Stimulated activated CD8-positive, alpha-beta memory T cell treated with anti-CD3 and anti-CD28 coated beads, Interleukin-2, amount 100 ng/mL, for 1 hour (primary cell): ENCODE measurements at places on chromosomes 5 and 9.

DNA sequence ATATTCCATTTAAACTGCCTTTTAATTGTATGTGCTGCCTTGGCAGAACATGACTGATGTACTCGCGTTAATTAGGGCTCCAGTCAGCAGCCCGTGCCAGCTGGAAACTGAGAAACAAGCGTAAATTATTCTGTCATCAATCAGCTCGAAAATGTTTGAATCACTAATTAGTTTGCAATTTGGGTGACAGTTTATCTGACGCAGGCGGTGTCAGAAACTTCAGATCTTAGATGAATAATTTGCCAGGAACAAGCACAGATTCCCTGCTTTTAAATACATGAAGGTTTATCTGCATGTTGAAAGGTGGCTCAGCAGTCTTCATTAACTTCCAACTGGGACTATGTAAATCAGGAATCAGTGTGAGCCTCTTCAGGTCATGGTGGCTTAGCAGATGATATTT, 176.0 kb upstream of the TLE4 start:
- no peak for DNase-seq

GRCh38 chr5:140018920-140019644, 24.0 kb downstream of the NRG2 start:
- no peak for DNase-seq

GRCh38 chr9:4921449-4921848, 63.6 kb upstream of the JAK2 start:
- DNase-seq, result no peak

DNA sequence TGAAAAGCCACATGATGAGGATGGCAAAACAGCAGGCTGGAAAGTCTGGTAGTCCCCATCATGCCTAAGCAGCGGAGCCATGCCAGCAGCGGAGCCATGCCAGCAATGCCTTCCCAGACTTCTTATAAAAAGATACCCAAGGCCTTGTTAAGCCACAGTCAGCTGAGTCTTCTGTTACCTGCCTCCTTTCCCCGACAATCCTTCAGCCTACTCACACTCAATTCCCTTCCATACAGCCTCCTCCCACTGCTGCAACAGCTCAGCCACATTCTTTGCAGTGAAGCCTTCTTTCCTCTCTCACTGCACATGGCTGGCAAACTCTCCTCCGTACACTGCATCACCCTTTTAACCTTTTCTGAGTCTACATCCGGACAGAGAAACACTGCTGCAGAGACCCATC, 114.9 kb downstream of the AUH start:
- DNase-seq, result no peak

GRCh38 chr5:51890435-51891116, 507.3 kb downstream of the ISL1 start:
- DNase-seq, result no peak

DNA sequence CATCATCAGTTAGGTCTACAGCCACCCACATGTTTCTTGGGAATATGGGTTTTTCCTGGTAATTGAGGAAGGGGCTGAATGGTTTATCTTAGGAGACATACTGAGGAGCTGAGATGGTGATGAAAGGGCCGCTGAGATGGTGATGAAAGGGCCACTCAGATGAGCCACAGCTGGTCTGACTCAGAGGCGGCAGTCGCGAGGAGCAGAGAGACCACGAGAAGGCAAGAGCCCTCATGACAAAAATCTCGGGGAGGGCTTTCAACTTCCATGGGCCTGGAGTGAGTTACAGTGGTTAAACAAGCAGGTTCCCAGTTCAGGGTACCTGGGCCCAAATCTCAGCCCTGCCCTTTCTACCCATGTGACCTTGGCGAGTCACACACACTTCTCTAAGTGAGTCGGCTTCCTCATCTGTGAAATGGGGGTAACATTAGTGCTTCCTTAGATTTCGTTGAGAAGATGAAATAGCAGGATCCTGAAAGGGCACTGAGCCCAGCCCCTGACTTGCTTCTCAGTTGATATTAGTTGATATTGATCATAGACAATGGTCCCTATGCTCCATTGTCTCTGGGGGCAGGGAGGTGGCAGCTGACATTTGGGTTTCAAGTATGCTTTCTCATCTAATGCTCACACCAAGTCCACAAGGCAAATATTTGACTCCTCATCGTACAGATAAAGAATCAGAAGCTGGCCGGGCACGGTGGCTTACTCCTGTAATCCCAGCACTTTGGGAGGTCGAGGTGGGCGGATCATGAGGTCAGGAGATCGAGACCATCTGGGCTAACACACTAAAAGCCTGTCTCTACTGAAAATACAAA, 169.5 kb downstream of the RGS3 start:
- no peak for DNase-seq

GRCh38 chr9:124242331-124243194, 15.2 kb upstream of the NEK6 start:
- DNase-seq, result no peak

- no peak for DNase-seq
These were observed 68.9 kb downstream of the FAT2 start for GRCh38 chr5:151522226-151522625.

GRCh38 chr5:95274011-95274410, 10.9 kb downstream of the MCTP1 start:
- no peak for DNase-seq

- DNase-seq, result no peak
These were observed 8.7 kb downstream of the HNRNPH1 start for GRCh38 chr5:179614745-179615144.

- DNase-seq, result no peak
These were observed 29.4 kb downstream of the PNPLA7 start for GRCh38 chr9:137520614-137521404.

DNA sequence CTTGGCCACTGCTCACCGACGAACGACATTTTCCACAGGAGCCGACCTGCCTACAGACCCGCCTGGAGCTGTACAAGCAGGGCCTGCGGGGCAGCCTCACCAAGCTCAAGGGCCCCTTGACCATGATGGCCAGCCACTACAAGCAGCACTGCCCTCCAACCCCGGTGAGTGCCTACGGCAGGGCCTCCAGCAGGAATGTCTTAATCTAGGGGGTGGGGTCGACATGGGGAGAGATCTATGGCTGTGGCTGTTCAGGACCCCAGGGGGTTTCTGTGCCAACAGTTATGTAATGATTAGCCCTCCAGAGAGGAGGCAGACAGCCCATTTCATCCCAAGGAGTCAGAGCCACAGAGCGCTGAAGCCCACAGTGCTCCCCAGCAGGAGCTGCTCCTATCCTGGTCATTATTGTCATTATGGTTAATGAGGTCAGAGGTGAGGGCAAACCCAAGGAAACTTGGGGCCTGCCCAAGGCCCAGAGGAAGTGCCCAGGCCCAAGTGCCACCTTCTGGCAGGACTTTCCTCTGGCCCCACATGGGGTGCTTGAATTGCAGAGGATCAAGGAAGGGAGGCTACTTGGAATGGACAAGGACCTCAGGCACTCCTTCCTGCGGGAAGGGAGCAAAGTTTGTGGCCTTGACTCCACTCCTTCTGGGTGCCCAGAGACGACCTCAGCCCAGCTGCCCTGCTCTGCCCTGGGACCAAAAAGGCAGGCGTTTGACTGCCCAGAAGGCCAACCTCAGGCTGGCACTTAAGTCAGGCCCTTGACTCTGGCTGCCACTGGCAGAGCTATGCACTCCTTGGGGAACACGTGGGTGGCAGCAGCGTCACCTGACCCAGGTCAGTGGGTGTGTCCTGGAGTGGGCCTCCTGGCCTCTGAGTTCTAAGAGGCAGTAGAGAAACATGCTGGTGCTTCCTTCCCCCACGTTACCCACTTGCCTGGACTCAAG, 1.5 kb downstream of the CSF2 start:
- DNase-seq, result no peak

GRCh38 chr9:16458696-16459420, 411.6 kb downstream of the BNC2 start:
- DNase-seq, result no peak

- no peak for DNase-seq
These were observed 104.5 kb downstream of the NSG2 start for GRCh38 chr5:174149989-174150388.
